ENCODE measurements at places on chromosomes 2 and 18.
A peak's percentile ranks its signal among the peaks of the same experiment; 100 is the strongest.

- no peak for DNase-seq
Measured at GRCh38 chr2:51667679-51668078, 635.7 kb upstream of the NRXN1 start.

DNA sequence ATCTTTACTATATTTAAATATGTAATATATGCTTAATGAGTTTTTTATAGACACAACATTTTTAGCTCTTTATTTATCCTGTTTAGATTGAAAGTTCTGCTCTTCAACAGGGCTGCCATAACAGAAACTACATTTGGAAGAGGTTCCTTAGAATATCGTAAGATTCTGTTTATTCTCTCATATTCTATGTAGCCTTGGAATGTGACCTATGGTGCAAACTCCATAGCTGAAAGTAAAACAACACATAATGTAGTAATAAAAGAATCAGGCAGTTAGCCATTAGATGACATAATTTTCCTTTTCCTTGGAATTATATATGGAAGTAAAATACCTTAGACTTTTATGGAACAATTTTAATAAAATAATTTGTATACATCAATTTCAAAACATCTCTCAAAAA lies 91.3 kb downstream of the ZNF804A start:
- DNase-seq: no peak

GRCh38 chr18:11849841-11850634 lies 1.2 kb upstream of the CHMP1B start:
- DNase-seq: peak; percentile 67

GRCh38 chr2:67321588-67321903 lies 75.6 kb upstream of the ETAA1 start:
- no peak for DNase-seq

- DNase-seq: no peak
Measured at GRCh38 chr2:175228179-175228578, 46.7 kb upstream of the ATP5MC3 start.

- DNase-seq: no peak
Measured at GRCh38 chr2:38619458-38620164, 16.9 kb upstream of the HNRNPLL start.

Measured in CD4-positive, alpha-beta T cell treated with Interleukin-10 for 1 hour (primary cell).